ENCODE measurements at places on chromosomes 4 and X.

DNA sequence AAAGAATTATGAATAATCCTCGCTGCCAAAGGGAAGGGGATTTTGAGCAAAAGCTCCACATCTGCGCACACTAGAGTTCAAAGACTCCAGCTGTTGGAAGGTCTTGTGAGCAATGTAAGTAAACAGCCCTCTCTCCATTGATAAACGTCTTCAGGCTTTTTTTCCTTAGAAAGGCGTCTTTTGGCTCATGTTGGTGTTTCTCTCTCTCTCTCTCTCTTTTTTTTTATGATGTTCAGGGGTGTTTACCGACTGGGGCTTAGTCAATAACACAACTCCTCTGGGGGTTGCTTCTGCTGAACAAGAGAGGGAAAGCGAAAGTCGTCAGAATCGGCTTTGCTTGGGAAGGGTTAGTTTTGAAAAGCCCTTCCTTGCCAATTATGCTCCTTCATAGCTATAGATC is 53.2 kb upstream of the C1QTNF7 start:
- DNase-seq, result no peak

DNA sequence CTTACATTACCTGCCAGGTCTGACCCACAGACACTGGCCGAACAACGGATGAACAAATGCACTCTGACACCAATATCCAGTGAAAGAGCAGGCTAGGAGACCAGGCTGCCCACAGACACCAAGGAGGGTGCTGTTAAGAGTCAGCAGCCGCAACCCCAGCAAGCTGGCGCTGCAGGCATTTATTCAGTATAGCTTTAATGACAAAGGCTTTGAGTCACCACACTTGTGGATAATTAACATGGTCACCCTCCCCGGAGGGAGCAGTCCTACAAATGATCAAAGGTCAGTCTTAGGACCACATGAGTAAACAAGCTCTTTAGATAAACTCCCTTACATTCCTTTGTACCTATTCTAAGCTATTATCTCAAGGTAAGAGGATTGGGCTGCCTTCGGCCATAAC is 368.5 kb upstream of the GRID2 start:
- DNase-seq, result no peak

DNA sequence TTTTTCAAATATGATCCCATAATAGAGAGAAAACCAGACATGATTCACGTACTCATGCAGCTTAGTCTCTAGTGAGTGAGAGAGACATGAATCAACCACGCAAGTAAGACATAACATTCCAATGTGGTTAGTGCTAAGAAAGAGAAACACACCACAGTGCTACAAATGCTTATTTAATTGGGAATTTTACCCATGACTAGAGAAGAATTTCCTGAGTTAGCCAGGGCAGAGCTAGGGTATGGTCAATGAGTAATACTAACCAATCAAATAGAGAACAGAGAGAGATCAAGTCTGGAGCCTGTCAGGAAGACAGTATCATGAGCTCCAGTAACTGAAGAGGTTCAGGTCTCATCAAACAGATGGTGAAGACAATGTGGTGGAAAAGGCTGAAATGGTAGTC is 495.2 kb downstream of the PDGFC start:
- DNase-seq, result peak; percentile 93

GRCh38 chr4:152352622-152353116 is 183.2 kb downstream of the FBXW7 start:
- peak; percentile 95 for DNase-seq

DNA sequence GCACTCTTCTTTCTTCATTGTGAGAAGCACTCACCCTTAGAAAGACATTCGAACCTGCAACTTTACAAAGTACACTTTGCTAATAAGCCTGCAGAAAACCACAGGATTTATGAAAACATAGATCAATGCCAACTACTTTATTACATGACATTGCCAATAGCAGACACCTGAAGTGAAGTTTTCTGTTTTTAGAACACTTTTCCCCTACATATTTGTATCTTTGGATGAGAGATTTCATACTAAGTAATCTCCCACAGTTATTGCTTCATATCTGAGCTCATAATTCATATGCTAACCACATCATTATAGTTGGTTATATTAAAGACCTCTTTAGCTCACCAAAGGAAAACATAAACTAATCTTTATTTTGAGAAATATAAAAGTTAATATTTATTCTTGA is 276.5 kb upstream of the CTSO start:
- DNase-seq, result no peak

DNA sequence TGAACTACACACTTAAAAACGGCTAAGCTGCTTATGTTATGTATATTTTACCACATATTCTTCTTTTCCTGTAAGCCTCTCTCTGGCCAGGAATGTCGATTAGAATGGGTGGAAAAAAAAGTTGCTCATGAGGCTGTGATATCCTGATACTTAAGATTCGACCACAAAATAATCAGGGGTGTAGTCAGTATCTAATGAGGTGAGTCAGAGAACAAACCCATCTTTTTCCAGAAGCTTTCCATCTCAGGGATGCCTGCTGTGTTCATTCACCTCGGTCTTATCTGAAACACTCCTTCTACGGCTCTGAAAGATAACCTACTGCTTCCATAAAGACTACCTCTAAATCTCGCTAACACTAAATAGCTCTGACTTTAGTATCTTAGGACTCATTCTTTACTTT is 142.7 kb upstream of the MAP3K15 start:
- DNase-seq, result no peak

DNA sequence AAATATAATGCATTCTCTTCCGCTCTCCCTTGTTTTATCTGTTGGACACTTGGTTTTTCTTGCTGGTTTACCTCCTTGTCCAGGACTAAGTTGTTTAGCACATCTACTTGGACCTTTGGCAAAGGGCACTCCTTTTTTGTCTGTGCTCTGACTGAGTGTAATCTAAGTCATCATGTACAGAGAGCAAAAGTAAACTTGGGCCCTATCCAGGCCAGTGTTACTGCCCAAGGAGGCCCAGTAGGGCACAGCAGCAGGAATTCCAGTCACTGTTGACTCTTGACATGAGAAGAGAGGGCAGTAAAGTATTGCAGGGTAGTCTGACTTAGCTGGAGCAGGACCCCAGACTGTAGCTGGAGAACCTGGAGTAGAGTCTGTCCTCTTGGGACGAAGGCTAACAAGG is 445.5 kb downstream of the ZIC3 start:
- no peak for DNase-seq

DNA sequence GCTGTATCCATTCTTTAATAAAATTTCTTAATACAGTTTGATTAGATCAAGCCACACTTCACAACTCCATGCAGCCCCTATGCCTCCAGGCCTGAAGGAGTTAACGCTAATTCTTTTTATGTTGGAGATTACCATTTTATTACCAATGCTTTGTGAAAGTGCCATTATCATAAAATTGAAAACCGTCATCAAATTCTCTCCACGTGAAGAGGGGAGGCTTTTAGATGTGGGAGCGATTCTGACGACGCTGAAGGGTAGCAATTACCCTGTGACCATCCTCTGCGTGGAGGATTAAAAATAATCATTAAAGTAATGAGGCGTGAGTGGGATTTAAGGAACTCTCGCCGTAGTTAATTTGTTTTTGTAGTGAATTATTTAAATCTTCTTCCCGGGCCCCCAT is 278.8 kb downstream of the CRLF2 start:
- DNase-seq, result no peak

- no peak for DNase-seq
Measured at GRCh38 chr4:85946821-85947220, 413.0 kb downstream of the MAPK10 start.

DNA sequence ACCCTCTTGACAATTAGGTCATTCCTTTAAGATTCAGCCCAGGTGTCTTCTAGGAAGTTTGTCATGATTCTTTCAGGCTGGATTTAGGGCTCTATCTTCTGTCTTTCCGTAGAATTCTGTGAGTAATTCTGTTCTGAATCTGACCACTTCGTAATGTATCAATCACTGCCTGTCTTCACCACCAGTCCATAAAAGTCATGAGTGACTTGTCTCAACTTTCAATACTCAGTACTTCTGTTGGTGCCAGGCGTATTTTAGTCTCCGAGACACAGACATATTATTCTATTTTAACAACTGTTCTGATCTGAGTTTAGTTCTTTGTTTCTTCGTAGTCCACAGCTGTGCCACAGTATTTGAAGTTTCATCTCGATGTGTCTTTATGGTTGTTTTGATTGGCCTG is 310.7 kb downstream of the PPARGC1A start:
- DNase-seq, result no peak

Measured in amniotic stem cell (primary cell).